ENCODE measurements at places on chromosomes 13 and 19.

- no peak for DNase-seq
Observed at GRCh38 chr19:21910318-21910717, 74.3 kb upstream of the ZNF43 start.

- DNase-seq, result no peak
Observed at GRCh38 chr13:109794095-109794494, 7.7 kb upstream of the IRS2 start.

GRCh38 chr13:99380921-99381645 is 73.9 kb upstream of the GPR183 start:
- DNase-seq, result peak; percentile 36

GRCh38 chr19:16887353-16888265 is 1.2 kb upstream of the F2RL3 start:
- no peak for DNase-seq

DNA sequence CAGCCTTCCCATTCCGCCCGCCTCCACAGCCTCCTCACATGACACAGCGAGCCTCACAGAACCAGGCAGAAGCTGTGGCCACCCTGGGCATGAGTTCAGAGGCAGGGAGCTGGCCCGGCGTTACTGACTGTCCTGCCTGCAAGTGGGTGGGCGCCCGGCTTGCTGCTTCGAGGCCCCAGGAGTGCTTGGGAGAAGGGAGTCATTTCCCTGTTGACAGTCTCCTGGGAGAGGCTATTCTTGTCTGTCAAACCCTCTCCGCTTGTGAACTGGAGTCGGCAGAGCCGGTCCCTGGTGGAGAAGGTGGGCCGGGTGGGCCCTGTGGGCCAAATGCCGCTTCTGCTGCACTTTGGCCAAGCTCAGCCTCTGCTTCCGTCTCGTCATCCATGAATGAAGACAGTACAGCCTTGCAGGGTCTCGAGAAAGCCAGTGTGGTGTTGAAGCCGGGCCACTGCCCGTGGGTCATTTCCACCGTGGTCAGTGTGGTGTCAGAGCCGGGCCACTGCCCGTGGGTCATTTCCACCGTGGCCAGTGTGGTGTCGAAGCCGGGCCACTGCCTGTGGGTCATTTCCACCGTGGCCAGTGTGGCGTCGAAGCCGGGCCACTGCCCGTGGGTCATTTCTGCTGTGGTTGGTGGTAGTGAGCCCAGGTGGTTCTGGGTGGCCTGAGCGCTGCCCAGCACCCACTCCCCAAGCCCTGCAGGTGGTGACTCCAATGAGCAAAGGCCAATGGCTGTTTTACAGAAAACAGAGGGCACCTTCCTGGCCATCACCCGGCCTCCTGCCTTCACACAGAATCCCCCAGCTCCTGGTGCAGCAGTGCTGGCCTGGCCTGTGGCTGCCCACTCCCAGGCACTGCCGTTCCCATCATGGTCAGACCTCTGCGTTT is 13.5 kb upstream of the F7 start:
- no peak for DNase-seq

DNA sequence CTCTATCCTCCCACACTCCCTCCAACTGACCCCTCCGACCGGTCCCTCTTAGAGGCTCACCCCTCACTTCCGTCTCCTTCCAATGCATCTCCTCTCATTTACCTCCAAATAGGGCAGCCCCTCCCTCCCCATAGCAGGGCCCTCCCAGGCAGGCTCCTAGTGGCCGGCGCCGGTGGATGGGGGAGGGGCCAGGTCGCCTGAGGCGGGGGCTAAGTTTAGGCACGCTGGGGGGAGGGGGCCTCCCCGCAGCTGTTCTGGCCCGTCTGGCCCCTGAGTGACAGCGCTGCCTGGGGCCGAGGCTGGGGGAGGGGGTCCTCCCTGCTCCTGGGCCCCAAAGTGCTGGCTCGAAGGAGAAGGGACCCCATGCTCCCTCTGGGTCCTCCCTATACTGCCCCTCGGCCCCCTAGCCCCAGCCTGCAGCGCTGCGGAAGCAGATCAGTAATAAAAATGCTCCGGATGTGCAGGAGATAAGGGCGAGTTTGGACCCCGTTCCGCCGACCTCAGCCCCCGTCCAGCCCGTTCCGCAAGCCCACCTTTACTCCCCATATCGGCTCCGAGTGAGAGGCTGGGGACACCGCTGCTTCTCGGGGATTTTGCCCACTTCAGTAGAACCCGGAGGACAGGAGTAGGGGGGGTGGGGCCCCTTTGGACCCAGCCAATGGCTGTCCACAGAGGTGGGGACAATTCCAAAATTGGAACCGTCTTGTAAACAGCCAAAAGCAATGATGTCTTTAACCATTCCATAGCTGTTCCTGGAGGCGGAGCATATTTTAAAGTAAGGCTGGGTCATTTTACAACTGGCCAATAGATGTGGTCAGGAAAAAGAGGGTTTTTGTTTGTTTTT is 4.0 kb downstream of the RTN2 start:
- DNase-seq, result no peak

DNA sequence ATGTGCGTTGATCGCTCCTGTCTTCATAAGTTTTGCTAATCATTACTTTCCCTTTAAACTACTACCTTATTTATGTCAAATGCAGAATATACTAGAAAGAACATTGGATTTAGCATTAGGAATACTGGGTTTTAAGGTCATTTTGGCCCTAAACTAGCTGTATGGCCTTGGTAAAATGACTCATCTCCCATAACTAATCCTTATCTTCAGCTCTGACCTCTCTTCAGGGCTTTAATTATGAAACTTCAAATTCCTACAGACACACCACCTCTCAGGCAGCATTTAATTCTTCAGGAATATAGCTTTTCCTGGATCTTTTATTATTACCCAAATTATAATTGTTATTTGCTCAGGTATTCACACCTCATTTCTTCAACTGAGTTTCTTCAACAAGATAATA is 121.2 kb downstream of the STARD13 start:
- no peak for DNase-seq

DNA sequence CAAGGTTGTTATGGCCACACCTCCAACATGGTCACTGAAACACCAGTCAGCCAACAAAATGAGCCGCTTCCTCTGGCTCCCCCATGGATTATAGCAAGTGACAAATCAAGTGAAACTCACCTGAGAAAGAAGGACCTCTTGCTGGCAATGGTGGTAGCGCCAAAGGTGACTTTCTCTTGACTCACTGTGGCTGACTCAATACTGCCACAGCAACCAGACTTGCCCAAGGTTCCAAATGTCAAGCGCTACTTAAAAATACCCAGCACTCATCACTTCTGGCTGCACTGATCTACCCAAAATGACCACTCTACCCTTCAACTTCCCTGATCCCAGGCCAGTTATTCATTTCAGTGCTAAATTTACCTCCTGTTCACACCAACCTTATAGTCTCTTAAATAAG is 495.5 kb downstream of the FOXO1 start:
- DNase-seq, result no peak

- DNase-seq, result no peak
Observed at GRCh38 chr13:23609414-23609760, 39.2 kb downstream of the TNFRSF19 start.

GRCh38 chr19:35903550-35904179 is 1.3 kb downstream of the HCST start:
- DNase-seq, result peak; percentile 87

DNA sequence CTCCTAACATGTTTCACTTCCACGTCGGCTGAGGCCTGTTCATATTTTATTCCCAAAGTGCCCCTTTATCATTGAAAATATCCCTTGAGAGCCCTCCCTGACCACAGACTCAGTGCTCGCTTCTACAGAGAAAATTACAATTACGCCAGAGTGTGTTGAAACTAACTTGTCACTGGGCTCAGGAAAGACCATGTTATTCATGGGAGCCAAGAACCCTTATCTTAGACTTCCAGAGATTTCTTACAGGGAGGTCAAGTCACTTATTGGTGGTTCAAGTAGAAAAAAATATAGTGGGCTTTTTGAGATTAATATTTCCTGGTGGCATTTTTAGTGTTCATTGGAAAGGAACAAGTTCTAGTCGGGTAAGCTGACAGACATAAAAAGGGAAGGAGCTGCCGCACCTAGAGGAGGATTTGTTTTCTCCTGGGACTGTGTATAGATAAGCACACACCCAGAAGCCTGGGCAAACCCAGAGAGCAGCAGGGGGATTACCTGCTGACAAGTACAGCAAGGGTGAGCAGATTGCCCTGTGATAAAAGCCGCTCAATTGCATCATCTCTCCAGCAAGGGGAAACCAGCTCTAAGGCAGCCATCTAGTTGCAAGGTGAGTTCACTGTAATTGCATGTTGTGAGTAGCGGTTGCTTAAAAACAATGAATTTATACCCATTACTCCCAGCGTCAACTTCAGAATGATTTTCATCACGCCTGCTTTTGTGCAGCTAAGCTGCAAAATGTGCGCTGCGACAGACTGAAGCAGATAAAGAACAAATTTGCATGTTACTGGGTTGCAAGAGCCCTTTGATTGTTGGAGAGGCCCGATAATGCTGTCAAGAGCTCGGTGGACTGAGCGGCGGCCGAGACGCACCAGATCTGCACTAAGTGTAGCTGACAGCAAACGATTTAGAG is 46.2 kb downstream of the DCT start:
- DNase-seq, result no peak

All from activated T-helper 1 cell treated with Interleukin-2 at 50 U/mL for 16 hours (primary cell).